Osteoblast (primary cell): ENCODE measurements at places on chromosomes 3 and 15.

GRCh38 chr3:97662762-97663161, 101.8 kb upstream of the ARL6 start:
- DNase-seq: no peak

- DNase-seq: no peak
Measured at GRCh38 chr3:80234706-80235105, 466.9 kb upstream of the ROBO1 start.

GRCh38 chr3:160447544-160447943, 2.0 kb downstream of the TRIM59 start:
- DNase-seq: peak; percentile 79

DNA sequence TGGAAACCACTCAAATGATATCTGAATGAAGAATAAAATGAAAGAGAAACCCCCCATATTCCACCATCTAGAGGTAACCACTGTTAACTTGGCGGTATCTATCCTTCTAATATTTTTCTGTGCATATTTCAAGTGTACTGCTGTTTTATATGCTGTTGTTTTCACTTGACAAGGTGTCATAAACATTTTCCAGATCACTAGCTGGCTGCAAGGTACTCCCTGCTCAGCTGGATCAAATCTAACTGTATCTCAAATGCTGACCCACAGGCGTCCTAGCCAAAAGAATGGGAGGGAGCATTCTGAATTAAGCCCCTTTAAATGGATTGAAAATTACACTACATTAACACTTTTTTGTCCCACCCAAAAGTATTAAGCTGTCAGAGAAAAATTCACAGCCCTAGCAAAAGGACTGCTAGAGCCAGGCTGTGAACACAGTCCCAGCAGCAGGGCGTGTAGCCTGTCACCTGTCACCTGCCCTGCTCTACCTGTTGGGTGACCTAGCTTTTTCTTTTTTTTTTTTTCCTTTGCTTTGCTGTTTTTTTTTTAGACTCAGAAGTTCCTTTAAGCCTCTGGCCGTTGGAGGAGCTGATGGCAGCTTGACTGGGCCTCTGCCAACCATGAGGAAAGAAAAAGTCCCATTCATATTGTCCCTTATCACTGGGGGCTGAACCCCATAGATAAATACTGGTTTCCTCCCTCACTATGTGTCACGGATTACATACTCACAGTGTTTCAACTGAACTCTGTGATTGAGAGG, 93.7 kb upstream of the TSC22D2 start:
- no peak for DNase-seq

- no peak for DNase-seq
Measured at GRCh38 chr3:57006179-57006657, 54.2 kb upstream of the SPATA12 start.

DNA sequence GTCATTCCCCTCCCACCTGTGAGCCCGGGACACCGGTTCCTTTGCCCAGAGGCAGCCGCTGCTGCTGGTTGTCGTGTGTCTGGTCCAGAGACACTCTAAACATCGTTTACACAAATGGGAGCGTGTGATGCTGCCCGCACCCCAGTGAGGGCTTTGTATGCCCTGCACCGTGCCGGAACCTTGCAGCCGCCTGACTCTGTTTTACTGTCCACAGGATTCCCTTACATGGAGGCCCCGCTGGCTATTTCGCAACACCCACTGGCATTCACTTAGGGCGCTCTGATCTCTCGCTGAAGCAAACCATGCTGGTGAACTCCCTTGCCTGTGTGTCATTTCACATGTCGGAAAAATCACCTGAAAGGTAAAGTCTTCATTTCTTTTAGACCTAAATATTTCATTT, 100.8 kb upstream of the SLC6A6 start:
- DNase-seq: no peak

DNA sequence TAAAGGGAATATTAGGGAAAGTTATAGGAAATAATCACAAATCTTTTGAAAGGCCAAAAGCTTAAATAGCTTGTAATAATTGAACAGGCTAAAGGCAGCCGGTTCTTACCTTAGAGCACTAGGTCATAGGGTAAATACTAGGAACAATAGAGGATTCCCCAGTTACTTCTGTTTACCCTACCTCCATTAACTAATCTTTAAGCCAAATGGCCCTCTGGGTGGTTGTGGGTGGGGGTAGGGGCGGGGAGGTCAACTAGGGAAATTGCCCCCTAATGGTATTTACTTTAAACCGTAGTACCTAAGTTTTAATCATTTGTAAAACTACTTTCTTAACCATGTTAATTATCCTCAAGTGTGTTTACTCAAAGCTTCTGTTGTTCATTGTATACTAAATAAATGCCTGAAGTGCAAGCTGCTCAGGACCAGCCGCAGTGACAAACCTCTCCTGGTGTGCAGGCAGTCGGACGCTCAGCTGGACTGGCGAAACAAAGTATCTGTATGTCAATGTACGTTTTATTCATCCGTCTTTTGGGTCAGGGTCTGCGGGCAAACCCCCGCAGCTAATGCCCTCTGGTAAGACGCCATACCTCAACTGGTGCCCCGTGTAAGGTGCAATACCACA, 18.9 kb downstream of the MAGEL2 start:
- no peak for DNase-seq

DNA sequence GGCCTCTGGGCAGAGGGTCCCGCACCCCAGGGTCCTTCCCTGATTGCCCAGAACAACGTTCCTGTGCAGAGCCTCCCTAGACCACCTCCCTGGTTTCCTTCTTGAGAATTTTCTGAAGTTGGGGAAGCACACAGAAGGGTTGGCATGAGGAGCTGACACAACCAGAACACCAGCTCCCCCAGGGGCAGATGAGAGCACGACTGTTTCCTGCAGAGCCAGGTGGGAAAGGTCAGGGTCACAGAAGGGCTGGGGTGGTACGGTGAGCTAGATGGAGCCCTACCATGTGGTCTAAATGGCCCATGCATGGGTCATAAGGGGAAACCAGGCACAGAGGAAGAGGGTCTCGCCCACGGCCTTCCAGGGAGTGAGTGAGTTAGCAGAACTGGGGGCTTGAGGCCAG, 10.4 kb downstream of the PPCDC start:
- no peak for DNase-seq

- peak; percentile 18 for DNase-seq
Measured at GRCh38 chr15:77871852-77872371, 205.6 kb downstream of the TBC1D2B start.

- DNase-seq: no peak
Measured at GRCh38 chr3:108791473-108791872, 31.1 kb upstream of the TRAT1 start.

- DNase-seq: no peak
Measured at GRCh38 chr3:25493246-25493645, 65.2 kb downstream of the RARB start.

- no peak for DNase-seq
Measured at GRCh38 chr3:10548992-10549391, 43.6 kb upstream of the ATP2B2 start.

- no peak for DNase-seq
Measured at GRCh38 chr3:69594286-69594685, 145.0 kb upstream of the MITF start.

DNA sequence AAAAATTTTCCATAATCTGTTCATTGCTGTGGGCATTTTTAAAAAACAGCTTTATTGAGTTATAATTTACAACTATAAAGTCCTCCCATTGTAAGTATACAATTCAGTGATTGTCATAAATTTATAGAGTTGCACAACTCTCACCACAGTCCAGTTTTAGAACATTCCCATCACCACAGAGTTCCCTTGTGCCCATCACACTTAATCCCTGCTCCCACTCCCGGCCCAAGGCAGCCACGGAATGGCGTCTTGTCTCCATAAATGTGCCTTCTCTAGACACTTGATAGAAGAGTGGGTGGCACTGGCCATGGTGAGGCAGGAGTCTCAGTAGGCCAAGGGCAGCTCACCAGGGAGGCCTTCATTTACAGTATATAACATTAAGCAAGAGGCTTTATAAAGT, 6.3 kb downstream of the TSEN2 start:
- DNase-seq: no peak

GRCh38 chr3:16174389-16174788, at the start of gene GALNT15:
Gene GALNT15 (plus strand): TSS chr3:16174680. CDS start chr3:16175152, 472 bp downstream.
- DNase-seq: peak; percentile 97

DNA sequence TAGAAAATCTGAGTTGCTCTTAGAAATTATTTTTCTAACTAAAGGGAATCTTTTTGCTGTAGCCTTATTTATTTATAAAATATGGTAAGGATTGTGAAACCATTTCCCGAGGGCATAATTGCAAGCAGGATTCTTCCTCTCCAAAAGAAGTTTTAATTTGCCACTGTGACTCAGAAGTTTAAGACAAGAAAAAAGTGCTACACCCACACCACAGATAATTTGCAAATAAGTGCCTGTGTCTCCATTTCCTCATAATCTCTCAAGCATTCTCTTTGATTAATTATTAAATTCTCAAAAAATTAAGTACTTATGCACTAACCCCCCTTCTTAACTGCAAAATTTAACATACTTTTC, 43.6 kb downstream of the RASA2 start:
- DNase-seq: peak; percentile 26

DNA sequence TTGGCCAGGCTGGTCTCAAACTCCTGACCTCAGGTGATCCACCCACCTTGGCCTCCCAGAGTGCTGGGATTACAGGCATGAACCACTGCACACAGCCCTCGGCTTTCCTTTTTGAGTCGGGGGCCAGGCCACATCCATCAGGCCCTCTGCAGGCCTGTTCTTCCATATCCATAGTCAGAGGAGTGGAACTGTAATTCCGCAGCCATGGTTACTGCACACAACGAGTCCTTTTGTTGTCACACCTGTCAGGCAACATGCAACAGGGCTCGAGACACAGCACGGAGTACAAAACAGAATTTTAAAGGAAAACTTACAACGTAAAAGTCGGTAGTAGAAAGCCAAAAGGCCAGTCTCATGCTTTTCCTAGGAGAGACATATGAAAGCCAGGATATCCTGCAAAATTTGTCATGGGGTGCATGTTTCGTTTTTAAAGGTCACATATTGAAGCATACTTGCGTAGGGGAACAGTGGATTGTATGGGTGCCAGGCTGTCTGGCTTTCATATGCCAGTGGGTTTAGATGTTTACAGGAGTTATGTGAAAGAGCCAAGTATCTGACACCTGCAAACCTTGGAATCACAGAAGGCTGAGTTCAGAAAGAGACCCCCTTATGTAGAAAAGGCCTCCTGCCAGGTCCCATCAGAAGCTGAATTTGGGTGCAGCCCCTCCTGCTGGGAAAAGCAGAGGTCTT, 63.2 kb upstream of the LPP start:
- DNase-seq: no peak

DNA sequence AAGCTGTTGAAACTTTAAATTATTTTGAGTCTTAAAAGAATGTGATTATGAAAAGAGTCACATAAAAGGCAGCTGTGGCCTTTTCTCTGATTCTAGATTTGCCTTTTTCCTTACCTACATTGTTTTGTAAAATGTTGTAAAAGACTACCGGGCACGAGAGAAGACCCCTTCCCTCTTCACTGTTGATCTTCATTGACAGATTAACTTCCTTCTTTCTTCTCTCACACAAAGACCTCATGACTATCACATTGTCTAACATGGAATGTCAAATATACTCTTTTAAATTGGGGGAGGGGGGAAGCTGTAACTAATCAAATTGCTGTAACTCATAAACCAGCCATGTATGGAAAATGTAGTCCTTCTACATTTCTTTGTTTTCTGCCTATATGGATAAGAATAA, 68.3 kb downstream of the OCA2 start:
- DNase-seq: no peak

DNA sequence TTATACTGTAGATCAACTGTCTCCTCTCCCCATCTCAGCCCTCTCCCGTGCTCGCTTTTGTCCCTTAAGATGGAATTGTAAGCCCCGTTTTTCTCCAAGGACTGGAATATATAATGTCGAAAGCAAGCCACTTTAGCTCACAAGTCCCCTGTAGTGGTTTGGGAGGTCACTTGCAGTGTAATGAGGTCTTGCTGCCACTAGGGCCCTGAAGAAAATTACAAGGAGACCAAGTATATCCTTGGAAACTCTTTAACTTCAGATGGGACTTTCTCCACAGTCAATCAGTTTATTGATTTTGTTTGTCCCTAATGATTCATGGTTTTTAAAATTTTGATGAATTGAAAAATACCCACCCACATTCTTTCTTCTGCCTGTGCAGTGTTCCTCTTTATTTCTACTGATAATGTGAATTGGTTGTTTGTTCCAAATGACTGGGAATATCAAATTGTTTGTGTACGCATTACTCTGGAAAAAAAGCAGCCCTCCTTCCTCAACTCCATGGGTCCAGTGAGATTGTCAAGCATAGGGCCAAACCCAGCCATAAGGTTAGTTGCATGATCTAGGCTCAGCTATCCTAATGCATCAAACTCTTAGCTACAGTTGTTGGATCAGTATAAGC, 294.8 kb downstream of the MCTP2 start:
- no peak for DNase-seq

DNA sequence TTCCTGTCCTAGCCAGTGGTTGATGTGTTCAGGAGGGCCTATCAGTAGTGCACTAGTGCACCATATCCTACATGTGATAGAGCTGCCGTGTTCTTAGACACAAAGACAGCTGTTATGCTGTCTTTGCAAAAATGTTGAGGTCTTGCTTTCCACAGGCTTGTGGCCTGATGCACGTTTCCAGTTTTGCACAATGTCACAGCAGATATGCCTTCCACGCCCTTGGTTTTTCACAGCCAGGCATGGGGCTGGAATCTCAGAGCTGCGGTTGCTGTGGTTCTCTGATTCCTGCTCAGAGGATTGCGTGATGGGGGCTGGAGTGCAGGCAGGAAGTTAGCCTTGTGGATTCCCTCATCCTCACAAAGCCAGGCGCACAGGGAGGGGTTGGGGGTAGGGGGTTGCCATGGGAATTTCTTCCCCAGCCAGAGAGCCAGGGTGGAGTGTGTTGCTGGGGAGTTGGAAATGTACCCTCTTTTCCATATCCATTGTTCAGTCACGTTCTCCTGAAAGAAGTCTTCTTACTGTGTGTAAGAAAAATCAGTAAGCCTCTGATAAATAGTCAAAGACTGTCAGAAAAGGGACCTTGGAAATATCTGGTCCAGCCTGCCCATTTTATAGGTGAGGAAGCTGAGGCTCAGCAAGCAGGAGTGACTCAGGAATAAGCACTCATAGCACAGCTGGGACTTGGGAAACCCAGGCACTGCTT, 79.4 kb downstream of the SMAD3 start:
- DNase-seq: peak; percentile 74

DNA sequence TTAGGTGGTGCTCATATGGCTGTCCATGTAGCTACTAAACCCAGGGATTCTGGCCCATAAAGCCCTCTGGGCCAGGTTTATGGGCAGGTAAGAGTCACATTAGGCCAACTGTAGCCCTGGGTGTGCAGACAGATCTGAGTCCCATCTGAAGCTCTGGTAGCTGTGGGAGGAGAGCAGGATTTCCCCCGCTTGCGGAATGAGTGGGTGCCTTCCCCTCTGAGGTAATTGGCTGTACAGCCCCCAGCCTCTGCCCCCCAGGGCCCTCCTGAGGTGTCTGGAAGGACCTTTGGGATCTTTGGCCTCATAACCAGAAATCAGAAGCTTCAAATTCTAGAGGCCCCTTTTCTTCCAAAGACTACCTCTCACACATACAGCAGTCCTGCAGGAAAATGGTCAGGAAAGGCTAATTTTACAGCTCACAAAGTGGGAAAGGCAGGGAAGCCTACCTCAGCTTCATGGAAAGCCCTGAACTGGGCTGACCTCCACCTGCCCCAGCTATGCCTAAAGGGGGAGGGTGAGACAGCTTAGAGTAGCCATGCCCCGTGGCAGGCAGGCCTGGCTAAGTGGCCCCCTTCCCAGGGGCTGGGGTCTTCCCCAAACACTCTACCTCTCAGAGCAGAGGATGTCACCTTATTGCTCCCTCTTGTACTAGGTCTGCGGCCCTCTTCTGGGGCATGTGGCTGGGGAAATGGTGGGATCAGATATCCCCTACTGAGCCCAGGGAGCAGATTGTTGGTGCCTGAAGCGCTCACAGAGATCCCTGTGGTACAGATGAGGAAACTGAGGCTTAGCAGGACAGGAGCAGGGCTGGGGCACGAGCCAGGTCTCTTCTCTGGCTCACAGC, 16.8 kb downstream of the HEMK1 start:
- DNase-seq: peak; percentile 49

- DNase-seq: no peak
Measured at GRCh38 chr3:149203758-149204157, 17.9 kb downstream of the CP start.
